ENCODE measurements at places on chromosomes 3 and 15.

DNA sequence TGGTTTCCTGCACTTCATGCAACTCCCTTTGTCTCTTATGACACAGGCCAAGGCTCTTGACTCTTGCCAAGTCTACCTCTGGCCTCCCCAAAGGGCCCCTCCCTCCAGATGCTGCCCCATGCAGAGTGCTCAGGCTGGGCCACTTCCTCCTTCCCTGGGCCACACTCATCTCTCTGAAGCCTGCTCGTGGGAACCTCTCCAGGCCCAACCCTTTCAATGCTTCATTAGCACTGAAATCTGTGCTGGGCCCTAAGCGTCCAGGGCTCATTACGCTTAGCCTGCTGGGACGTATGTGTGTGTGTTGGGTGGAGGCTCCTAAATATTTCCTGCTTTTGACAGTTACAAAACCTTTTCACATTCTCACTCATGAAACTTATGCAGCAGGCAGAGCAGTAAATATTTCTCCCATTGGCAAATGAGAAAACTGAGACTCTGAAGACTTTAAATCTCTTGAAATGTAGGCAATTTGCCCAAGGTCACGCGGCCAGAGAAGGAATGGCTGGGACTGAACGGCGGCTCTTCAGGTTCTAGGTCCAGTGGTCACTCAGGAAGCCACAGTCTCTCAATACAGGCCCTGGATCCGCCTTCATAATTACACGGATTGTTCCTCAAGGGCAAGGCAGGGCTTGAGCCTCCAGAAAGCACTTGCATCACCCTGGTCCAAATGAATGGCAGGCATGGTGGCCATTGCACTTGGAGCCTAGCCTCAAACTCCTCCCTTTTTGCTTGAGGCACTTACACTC is 241.7 kb upstream of the HES1 start:
- DNase-seq: no peak

DNA sequence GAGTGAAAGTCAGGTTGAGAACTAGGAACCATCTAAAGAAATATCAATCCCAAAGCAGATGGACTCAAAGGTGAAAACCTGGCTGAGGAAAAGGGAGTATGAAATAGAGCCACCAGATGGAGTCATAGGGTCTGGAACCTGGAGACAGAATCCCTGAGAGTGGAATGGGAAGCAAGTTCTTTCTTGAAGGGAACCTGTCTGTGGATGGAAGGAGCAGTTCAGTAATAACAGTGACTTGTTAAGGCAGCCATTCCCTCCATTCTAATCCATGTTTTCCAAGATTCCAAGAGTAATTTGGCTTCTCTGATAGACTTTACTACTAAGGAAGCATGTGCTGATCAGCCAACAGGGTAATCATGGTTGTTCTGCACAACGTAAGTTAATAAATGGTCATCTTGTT is 22.5 kb upstream of the AQP9 start:
- no peak for DNase-seq

DNA sequence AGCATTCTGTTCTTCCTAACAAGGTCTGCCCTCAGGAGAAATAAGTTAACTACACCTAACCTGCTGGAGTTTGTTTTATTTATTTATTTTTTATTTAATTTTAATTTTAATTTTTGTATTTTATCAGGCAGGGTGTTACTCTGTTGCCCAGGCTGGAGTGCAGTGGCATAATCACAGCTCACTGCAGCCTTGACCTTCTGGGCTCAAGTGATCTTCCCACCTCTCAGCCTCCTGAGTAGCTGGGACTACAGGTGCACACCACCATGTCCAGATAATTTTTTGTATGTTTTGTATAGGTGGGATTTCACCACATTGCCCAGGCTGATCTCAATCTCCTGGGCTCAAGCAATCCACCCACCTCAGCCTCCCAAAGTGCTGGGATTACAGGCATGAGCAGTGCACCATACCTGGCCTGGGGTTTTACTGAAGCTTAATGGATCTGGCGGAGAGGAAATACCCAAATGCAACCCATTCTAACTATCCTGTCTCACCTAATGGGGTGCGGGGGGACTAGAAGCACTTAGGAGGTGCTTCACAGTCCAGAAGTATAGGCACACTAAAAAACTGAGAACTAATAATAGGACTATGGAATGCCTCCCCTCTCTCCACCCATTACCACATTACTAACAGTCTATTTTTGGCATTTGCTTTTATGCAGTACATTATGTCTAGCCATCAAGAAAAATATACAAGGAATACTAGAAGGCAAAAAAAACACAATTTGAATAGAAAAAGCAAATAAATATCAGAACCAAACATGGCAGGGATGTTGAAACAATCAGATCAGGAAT is 61.4 kb downstream of the TTBK2 start:
- DNase-seq: no peak

DNA sequence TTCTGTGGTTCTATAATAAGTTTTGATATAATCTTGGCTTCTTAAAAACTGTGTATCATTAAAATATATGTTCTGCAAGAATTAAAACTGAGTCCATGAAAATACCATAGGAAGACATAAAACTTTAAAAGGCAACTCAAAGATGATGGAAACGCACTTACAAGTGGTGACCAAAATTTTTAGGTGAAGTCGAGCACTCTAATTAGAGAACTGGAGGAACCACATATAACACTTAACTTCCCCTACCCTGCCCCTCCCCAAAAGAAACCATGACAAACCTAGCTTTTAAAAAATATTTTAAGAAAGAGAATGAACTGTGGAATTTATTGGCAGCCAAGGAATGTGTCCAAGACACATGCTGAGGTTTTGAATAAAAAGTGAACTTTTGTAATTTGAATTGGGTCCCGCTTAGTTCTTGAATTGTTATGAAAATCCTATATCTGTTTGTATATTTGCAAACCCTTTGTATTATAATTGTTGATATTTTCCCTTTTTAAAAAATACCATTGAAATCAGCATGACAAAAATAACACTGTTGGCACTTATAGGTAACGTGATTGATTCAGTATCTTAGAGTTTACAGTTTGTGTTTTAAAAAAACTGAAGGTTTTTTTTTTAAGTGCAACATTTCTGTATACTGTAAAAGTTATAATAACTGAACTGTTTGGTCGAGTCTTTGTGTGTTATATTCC is 7.7 kb downstream of the NR2F2 start:
- DNase-seq: no peak

DNA sequence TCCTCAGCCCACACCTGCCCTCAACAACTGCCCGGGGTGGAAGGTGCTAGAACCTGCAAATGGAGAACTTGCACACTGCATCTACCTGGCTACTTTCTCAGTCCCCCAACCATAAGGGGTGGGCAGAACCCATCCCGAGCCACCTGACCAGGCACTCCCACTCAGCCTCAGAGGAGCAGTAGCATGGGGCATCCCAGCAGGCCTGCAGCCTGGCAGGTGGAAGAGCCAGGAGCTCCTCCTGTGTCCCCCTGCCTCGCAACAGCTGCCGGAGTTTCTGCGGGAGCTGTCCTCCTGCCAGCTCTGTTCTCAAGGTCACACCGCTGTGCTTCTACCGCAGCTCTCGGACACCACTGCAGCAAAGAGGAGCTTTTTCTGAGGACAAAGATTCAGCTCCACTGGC is 27.5 kb downstream of the RAB6B start:
- no peak for DNase-seq

DNA sequence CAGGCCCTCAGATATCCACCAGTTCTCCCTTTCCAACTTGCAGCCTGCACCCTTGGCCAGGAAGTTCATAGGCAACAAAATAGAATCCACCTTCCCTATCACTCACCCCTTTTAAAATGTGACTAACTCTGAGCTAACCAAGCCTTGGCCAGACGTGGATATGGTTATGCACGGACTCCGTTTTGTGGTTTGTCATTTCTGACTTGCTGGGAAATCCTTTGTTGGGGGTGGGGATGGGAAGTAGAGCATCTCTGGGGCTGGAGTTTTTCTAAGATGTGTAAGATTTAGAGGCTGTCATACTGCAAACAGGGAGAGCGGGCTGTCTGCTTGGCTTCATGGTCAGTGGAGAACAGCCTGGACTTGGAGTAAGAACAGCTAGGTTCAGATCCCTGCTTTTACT is 62.6 kb downstream of the SMAD3 start:
- DNase-seq: no peak

DNA sequence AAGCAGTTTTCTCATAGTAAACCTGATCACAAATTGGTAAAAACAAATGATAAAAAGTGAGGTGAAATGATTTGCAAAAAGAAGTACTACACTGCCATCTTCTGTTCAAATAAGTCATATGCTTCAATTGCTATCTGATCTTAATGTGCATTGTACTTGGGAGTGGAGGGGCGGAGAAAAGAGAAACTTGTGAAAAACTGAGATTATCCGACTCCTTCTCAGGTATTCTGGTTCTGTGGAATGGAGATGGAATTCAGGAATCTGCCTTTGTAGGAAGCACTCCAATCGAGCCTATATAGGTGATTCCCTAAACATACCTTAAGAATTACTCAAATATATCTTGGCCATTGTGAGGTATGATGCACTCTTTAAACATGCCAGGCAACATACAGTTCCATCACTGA is 180.6 kb downstream of the CHL1 start:
- no peak for DNase-seq

DNA sequence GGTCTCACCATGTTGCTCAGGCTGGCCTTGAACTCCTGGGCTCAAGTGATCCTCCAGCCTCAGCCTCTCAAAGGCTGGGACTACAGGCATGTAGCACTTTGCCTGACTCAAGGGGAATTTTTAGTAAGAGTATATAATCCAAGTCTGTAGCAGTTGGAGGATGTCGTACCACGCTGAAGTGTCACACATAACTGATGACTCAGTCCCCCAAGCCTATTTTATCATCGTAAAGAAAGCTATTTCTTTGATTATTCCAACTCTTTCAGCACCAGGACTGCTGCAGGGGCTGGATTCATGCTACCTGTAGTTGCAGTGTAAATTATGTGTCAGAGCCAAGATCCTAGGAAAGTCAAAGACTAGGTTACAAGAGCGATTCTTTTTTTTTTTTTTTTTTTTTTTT is 1.4 kb upstream of the PRKCI start:
- DNase-seq: no peak

DNA sequence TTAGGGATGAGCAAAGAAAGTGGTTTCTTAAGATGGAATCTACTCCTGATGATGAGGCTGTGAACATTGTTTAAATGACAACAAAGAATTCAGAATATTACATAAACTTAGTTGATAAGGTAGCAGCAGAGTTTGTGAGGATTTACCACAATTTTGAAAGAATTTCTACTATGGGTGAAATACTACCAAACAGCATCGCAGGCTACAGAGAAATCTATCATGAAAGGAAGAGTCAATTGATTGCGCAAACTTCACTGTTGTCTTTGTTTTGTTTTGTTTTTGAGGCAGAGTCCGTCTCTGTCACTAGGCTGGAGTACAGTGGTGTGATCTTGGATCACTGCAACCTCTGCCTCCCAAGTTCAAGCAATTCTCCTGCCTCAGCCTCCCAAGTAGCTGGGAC is 107.4 kb upstream of the SLC6A6 start:
- DNase-seq: no peak

DNA sequence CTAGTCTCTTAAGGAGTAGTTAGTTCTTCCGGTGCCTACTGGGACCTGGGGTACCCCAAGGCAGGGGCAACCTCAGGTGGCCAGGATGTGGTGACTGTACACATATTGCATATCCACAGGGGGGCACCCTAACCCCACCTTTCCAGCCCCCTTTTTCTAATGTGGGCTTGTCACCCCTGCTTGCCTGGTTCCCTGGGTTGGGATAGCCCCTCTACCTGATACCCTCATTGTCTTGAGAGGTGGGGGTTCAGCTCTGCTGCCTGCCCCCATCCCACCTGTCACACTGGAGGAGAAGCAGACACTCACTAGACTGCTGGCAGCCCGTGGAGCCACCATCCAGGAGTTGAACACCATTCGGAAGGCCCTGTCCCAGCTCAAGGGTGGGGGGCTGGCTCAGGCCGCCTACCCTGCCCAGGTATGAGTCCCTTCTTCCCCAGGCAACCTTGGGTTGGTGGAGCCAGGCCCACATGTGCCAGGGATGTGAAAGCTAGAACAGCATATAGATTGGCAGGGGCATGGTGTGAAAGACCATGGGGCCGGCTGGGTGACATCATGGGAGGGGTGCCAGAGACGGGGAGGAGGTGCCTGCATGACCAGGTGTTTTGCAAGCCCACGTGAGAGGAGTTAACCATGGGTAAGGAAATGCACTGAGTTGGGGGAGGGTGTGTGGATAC is 4.0 kb downstream of the GLYCTK start:
- DNase-seq: peak; percentile 51

DNA sequence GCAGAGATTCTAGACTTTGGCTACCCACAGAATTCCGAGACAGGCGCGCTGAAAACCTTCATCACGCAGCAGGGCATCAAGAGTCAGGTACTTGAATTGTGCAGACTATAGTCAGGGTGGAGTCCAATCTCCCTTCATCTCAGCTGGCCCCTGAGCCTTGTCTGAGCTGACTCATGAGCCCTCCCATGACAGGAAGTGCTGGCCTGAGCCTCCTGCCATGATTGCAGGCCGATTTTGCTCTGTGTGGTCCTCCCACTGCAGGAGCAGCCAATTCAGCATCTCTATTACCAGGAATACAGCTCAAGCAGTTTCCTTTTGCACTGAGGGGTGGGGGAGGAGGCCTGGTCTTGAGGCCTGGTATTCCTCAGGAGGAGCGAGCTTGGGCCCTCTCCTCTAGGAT is 5.5 kb downstream of the AP2M1 start:
- DNase-seq: no peak

GRCh38 chr15:92817339-92817886 is 82.7 kb upstream of the CHD2 start:
- DNase-seq: no peak

DNA sequence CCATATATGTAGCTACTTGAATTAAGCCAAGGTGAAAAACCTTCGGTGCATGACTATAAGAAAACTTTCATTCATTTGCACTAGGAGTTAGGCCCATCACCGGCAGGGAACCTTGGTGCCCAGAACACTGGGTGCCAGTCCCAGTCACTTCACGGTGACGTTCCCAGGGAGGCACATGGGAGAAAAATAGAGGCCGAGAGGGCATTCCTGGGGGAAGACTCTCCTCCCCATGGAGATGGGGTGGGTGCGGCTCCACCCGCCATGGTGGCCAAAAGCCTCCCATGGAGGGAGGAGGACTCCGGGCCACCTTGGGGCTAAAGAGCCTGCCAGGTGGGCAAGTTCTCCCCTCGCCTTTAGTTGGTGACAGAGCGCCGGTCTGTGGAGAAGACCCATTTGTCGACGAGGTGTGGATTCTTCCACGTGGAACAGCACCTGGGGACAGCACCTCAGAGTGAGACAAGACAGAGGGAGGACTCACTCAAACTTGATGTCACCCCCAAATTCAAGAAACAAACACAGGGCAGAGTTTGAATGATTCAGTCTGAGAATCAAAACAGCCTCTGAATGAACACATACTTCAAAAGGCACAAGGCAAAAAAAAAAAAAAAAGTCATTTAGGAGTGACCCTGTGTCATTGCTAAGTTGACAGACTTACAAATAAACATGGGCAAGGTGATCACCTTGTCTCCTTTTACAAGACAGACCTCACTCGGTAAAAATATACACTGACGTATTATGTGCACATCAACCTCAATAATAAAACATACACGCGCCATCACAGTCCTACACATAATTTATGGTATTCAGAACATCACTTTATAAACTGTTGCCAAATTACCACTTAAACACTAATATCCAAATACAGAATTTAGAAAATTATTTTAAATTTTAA is 38.6 kb downstream of the ZXDC start:
- no peak for DNase-seq

- DNase-seq: peak; percentile 45
Measured at GRCh38 chr3:354432-354831, 157.9 kb downstream of the CHL1 start.

- no peak for DNase-seq
Measured at GRCh38 chr15:72591361-72591760, 63.1 kb upstream of the GOLGA6B start.

GRCh38 chr3:38143511-38143910 is 5.0 kb downstream of the MYD88 start:
- no peak for DNase-seq

Measured in WERI-Rb-1 (cell line).